ENCODE measurements at places on chromosomes 3 and 15. TPM values are rescaled to one million over a fixed set of nuclear protein-coding genes. Genes with fewer than 3 reads are reported as not detected.

CHRD gene
- total RNA-seq: 2.6 TPM

ZIC1 gene
- total RNA-seq: not detected

TGM4 gene
- not detected for total RNA-seq

CCRL2 gene
- 0.29 TPM for total RNA-seq

SOX14 gene
- total RNA-seq: not detected

SELENOK gene
- total RNA-seq: 10.9 TPM
